Effector memory CD8-positive, alpha-beta T cell (primary cell): ENCODE measurements at places on chromosomes 1 and 21.

DNA sequence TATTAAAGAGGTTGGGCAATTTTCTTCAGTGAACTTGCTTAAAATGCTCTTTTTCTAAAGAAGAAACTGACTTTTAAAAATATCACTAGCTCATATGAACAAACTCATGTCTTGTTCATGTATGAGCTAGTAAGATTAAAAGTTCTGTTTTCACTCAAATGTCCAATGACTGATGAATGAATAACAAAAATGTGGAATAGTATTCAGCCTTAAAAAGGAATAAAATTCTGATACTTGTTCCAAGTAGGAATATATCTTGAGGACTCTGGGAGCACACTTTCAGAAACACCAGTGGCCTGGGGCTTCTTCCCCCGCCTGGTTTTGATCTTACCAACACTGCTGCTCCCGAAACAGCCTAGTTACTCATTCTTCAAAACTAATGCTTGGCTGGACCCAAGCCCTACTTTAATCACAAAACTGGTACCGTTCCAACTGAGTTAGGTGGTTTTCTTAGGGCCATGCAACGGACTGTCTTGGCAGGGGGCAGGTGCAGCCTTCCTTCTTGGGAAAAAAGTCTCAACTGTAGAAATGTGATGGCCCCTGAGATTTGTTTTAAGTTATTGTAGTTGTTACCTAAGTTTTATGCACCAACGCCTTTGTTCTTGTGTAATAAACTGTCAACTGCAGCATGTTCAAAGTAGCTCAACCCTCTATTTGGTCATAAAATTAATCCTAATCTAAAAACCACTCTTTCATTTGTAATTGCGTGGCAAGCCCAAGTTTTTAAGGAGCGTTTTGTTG lies 116.0 kb downstream of the ETS2 start:
- DNase-seq, result no peak

GRCh38 chr1:6723621-6724428 lies 22.2 kb upstream of the DNAJC11 start:
- DNase-seq, result no peak

GRCh38 chr1:81237473-81238089 lies 563.2 kb upstream of the ADGRL2 start:
- no peak for DNase-seq

DNA sequence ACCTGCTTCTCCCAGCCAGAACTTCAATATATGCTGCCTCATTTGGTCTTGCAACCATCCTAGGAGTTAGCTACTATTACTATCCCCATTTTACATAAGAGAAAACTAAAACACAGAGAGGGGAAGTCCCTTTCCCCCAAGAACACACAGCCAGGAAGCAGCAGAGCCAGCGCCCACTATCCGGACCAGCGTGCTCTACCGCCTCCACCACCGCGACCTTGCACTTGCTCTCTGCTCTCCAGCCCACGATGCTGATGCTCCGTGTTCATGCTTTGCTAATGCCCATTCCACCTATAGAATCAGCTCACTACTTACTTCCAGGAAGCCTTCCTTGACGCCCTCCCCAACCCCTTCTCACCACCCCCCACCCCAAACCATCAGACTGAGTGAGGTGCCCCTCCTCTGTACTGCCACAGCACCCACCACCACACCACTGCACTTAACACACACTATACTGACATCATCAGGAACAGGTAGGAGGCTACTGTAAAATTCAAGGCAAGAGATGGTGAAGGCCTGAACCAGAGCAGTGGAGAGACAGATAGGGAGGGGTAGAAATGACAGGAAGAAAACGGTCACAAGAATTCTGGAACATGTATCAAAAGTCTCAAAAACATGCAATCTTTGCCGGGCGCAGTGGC lies 9.4 kb downstream of the TMEM53 start:
- no peak for DNase-seq

- DNase-seq, result no peak
These were observed 12.3 kb downstream of the ZMPSTE24 start for GRCh38 chr1:40270152-40270834.

DNA sequence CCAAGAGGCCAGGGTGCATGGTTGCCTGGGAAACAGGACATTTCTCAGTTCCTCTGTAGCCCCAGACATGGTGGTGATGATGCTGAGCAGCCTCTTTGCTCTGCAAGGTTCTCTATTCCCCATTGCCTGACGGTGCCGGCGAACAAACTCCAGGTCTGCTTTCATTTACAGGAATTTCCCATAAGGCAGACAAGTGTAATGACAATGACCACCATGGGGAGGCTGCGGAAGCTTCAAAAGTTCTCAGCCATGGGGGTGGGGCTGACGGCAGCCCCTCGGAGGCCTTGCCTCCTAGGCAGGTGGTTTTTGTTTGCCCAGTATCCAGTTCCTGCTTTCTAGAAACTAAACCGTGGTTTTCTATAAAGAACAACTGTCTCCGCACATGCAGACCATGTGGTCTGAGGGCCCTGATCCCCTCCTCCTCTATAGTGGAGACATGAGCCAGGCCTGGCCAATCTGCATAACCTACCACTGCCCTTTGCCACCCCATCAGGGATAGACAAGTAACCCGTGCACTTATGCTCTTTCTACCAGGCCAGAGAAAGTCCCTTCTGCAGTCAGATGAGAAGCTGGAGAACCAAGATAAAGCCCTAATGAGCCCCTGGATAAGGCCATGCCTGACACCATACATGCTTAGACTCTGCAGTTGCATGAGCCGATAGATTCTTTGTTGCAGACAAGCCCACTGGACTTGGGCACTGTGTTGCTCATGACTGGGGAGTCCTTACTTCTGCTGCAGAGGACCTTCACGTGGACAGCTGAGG lies 54.1 kb downstream of the LDLRAD2 start:
- DNase-seq, result no peak

DNA sequence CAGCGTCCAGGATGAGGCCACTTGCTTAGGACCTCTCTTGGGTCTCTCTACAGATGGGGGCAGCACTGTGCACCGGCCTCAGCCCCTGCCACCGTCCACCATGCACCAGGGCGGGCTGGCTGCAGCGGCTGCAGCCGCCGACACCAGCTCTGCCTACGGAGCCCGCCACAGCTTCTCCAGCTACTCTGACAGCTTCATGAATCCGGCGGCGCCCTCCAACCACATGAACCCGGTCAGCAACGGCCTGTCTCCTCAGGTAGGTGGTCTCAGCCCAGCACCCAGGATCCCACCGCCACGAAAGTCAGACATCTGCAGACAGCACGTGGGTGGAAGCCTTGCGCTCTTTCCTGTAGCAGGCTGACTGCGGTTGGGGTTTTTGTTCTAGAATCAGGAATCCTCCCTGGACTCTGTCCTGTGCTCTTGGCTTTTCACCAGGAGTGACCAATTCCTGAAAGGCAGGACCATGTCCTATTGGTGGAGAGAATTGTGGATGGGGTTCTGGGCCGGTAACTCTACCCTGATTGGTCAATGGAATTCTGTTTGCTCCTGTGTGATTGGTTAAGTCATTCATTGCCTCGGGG lies 72.5 kb downstream of the PAX7 start:
- DNase-seq, result no peak

GRCh38 chr1:10824821-10825540 lies 28.5 kb upstream of the CASZ1 start:
- DNase-seq, result no peak

DNA sequence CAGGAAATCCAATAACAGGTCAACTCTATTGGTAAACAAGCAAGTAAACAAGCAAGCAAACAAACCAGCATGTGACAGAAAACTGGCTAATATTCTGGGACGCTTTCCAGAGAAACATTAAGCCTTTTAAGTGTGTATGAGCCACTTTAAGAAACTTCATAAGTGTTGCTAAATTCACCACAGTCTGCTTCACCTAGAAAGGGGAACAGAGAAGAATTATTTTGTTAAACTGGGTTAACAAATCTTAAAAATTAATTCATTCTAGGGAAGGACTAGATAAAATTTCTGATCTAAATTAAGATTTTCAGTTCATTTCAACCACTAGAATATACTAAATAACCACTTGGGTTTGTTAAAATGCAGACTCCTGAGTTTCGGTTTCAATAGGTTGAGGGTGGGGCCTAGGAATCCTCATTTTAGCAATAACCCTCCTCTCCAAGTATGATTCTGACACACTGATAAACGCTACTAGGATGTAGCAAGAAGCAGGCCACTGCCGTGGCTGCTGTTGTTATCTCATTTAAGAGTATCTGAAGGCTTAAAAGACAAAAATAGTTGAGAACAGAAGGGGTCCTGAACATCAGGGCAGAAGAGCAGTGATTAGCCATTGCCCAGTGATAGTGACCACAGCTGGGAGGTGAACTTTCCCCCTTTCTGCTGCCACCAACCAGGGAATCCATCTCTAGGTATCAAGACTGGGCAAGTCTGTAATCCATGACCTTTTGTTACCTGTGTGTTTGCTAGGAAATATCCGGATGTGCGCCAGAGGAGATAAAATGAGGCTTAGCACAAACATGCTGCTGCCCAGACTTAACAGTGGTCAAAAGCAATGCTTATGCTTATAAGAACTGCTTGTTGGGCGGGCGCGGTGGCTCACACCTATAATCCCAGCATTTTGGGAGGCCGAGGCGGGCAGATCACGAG lies 11.2 kb downstream of the CREG1 start:
- no peak for DNase-seq

- DNase-seq, result no peak
These were observed 16.0 kb upstream of the OLIG1 start for GRCh38 chr21:33053951-33054350.

GRCh38 chr1:21564521-21565095 lies 55.4 kb downstream of the ALPL start:
- no peak for DNase-seq

DNA sequence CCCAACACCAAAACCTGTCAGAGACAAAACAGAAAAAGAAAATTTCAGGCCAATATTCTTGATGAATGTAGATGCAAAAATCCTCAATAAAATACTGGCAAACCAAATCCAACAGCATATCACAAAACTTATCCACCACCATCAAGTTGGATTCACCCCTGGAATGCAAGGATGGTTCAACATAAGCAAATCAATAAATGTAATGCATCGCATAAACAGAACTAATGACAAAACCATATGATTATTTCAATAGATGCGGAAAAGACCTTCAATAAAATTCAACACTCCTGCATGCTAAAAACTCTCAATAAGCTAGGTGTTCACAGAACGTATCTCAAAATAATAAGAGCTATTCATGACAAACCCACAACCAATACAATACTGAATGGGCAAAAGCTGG lies 3.8 kb upstream of the OR2L5 start:
- no peak for DNase-seq

DNA sequence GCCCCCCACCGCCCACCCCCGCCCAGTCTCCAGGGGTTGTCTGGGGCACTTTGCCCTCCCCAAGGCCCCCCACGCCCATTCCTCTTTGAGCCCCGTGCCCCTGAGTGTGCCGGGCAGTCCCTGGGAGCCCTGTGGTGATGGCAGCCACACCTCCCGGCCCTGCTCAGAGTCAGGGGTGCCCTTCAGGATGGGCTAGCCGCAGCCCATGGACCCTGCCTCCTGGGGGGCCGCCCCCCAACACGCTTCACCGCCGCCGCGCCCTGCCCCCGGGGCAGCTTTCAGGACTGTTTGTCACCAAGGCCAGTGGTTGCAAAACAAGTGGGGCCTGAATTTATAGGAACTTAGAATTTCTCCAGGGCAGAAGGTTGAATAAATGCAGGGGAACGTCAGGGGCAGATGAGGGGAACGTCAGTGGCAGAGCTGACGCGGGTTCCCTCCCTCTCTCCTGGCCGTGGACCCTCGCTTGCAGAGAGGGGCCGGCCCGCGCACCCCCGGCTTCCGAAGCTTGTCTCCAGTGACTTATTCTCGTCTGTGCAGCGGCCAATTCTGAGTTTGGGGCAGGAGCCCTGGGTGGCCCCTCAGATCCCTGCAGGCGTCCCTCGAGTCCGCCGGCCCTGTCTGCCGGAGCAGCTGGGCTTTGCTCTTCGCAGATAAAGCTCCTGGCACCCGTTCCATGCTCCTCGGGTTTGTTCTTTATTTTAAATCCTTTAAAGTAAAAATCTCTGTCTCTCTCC lies 41.2 kb upstream of the ADARB1 start:
- DNase-seq, result no peak

- no peak for DNase-seq
These were observed 285.1 kb downstream of the RYR2 start for GRCh38 chr1:237327061-237327460.

GRCh38 chr1:61332196-61332753 lies 249.9 kb downstream of the NFIA start:
- no peak for DNase-seq

DNA sequence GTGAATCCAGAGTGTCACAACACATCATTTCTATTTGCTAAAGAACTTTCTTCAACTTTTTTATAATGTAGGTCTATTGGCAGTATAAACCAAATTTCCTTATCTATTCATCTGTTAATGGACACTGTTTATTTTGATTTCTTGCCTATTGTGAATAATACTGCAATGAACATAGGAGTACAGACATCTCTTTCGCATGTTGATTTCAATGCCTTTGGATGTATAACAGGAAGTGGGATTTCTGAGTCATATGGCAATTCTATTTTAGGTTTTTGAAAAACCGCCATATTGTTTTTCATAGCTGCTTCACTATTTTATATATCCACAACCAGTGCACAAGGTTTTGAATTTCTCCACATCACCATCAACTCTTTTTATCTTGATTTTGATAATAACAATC lies 198.7 kb downstream of the KCNT2 start:
- no peak for DNase-seq

DNA sequence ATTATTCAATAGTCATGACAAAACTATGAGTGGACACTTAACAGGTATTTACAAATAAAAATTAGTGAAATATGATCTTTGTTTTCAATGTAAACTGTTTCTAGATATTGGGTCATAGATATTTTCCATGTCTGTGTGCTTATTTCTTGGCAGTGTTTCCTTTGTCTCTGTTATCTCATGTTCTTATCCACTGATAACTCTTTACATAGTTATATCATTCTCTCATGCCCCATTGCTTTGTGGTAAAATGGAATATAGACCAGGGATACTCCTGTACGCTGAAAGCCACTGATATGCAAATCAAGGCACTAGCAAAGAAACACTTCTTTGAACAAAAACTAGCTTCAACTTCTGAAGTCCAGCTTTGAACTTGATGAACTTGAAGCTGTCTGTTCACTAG lies 113.1 kb downstream of the ITSN1 start:
- no peak for DNase-seq

- DNase-seq, result no peak
These were observed 69.8 kb upstream of the HAO2 start for GRCh38 chr1:119298687-119299303.

DNA sequence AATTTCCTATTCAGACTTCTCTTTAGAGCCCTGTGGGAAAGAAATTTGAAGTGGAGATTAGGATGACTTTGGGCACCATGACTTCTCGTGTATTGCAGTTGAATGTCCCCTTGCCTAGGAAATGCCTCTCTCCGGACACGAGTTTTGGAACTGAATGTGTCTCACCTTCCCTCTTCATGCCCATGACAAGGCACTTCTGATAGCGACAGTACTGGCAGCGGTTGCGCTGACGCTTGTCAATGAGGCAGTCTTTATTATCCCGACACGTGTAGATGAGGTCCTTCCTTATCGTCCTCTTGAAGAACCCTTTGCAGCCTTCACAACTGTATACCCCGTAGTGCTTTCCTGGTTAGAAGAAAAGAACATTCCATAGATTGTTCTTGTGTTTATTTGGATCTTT lies 28.1 kb downstream of the RXRG start:
- no peak for DNase-seq

- DNase-seq, result no peak
These were observed 60.1 kb downstream of the OPTC start for GRCh38 chr1:203554071-203554470.
